ENCODE measurements at places on chromosomes 16 and 17.

GRCh38 chr17:81132197-81132540, 33.1 kb upstream of the PVALEF start:
- no peak for DNase-seq

- DNase-seq, result no peak
Observed at GRCh38 chr16:86244936-86245335, 265.4 kb upstream of the FOXF1 start.

DNA sequence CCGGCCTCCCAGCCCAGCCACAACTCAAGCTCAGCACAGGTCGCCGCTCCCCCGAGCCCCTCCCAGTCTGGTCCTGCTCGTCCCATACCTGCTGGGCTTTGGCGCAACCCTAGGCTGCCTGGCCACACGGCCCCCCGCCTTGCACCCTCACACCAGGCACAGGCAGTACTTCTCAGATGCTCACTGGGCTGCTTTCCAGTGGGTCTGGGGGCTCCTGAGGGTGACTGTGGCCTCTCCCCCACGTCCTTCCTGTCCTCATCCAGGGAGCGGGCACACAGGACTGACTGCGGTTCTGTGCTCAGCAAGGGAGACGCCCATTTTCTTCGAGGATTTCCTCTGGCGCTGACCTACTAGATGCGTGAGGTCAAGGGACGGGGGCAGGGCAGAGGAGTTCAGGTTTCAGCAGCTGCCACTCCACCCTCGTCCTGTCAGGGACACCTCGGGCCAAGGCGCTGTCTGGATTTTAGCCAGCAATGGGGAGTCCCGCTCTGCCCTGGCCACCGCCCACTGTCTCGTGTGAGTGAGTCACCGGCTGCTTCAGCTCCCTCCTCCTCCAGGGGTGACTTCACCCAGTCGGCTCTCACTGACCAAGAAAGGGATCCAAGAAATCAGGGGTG, 115.8 kb downstream of the NPIPB11 start:
- DNase-seq, result peak; percentile 55

DNA sequence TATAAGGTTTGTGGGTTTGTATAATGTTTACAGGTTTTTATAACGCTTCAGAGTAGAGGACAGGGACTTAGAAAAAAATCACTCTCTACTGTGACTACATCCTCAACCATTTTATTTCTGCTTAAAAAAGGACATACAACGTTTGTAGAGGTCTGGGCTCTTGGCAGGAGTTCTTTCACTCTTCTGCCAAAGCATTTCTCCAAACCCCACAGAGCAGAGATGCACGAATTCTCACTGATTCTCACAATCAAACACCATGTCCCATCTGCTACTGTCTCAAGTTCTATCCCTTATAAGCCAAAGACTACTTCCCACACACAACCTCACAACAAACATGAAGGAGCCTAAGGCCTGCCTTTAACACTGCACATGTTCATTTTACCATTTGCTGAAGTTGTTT, 7.0 kb upstream of the ANKFY1 start:
- DNase-seq, result no peak

- peak; percentile 19 for DNase-seq
Observed at GRCh38 chr17:49180303-49180702, 30.1 kb downstream of the GNGT2 start.

- no peak for DNase-seq
Observed at GRCh38 chr16:74650966-74651567, 15.6 kb downstream of the RFWD3 start.

DNA sequence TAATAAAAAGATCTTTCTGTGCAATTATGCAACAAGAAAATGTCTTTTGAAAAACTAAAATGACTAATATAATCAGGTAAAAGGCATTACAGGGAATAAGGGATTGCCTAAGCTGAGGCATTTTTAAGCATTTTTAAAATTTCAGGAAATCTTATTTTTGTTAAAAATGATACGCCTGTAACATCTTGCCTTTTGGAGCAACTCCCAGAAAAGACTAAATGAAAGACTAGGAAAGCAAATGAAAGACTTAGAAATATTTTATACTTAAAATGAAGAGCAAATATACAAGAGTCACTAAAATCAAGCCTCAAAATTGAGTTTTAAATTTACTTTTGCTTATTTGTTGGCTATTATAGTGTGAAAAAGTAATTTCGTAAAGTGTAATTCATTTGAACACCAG, 55.8 kb downstream of the DUSP14 start:
- no peak for DNase-seq

- DNase-seq, result no peak
Observed at GRCh38 chr17:60598001-60598736, 1.8 kb upstream of the PPM1D start.

GRCh38 chr17:4409659-4410058, 24.1 kb upstream of the SPNS3 start:
- DNase-seq, result no peak

DNA sequence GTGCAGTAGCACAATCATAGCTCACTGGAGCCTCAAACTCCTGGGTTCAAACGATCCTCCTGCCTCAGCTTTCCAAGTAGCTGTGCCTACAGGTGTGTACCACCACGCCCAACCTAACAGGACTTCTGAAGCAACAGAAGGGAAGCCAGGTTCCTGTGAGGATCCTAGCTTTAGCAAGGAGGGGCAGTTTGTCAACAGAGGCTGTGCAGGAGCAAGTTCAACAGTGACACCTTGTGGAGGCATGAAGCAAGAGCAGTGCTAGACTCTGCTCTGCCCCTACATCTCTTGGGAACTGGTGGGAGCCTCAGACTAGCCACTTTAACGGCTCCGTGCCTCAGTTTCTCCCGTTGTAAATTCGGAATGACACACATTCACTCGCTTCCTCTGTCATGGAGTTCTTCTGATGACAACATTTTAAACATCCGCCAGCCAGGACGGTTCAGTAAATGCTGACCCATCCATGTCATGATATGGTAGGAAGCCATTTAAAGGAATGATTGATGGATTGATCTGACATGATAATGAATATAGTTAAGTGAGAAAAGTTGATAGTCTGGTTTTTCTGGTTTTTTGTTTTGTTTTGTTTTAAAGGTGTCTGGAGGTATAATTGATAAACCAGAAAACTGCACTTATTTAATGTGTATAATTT, 218.7 kb downstream of the MRTFB start:
- no peak for DNase-seq

- no peak for DNase-seq
Observed at GRCh38 chr16:66476328-66477027, 49.4 kb downstream of the BEAN1 start.

GRCh38 chr16:84746231-84746630, 46.4 kb downstream of the USP10 start:
- DNase-seq, result no peak

DNA sequence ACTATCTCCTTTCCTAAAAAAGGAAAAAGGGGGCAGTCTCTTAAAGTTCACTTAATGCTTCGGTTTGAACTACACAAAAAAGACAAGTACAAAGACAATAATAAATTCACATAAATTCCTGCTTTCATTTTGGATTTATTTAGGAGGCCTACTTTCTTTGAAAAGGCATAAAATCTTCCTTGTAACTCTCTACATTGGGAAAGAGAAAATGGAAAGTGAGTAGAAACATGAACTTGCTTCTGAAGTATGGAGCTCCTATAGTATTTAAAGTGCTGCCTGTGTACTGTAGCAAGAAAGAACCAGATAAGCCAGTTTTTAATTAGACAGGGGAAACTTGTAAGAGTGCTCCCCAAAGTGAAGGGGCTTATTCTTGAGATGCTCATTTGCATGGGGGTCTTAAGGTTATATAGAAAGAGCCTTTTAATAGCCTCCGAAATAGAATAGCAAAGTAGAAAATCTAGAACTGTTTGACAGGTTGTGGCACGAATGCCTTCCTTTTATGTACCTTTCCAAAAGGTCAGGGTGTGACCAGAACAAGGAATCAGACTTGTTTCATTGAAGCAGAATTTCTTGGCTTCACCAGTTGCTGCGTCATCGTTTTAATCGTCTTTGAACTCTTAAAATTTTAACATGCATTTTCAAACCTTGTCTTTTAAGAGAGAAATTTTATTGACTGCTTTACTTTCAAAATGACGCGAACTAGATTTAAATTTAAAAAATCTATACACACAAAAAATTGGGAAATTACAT, 12.9 kb downstream of the GAN start:
- no peak for DNase-seq

- no peak for DNase-seq
Observed at GRCh38 chr16:68951991-68952877, 108.9 kb downstream of the TANGO6 start.

- no peak for DNase-seq
Observed at GRCh38 chr16:25013751-25014499, 1.2 kb downstream of the ARHGAP17 start.

DNA sequence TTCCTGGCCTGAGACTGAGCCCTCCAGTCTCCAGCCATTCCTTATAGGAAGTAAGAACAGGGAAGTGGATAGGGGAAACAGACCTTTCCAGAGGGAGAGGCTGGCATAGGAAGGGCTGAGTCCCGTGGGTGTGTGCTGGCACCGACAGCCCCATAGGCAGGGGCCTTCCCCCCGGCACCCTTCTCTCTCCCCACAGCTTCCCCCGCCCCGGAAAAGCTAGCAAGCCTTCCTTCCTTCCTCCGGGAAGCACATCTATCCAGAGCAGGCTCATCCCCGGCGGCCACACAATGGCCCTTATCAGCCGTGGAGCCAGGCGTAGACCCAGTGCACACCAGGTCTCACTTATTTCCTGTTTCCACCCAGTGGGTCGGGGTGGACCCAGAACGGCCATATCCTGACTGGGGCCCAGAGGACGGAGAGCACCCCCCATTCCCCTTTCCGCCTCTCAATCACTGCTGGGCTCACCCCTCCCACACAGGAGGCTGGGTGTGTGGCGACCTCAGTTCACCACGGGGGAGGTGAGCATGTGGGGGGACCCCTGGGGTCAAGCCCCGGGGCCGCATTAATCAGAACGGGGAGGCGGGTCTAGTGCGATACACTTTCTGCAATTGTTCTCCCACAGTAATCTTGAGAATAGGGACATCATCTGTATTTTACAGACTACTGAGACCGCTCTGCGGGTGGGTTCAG, 950 bp upstream of the MYO1C start:
- no peak for DNase-seq

GRCh38 chr17:78019367-78019975, 61.0 kb downstream of the TNRC6C start:
- no peak for DNase-seq

- no peak for DNase-seq
Observed at GRCh38 chr17:57213180-57213825, 43.0 kb upstream of the MSI2 start.

- peak; percentile 46 for DNase-seq
Observed at GRCh38 chr17:71821511-71821910, 299.3 kb upstream of the SOX9 start.

DNA sequence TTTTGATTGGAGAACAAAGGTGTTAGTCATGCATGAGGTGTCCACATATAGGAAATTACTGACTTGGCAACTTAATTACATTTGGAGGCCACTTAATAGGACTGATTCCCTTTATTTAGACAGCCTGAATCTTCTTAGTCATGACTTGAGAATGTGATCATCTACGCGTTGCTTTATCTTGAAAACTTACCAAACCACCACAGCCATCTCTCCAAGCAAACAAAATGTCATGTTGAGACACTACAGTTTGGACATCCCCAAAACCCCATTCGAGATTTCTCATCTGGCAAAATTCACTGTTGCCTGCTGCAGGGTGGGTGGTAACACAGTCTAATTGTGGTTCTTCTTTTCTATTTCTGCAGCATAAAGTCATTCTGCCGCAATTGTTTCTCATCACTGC, 176.5 kb upstream of the CDH5 start:
- DNase-seq, result peak; percentile 87

- no peak for DNase-seq
Observed at GRCh38 chr17:27747462-27748359, 52.6 kb downstream of the NOS2 start.

- DNase-seq, result no peak
Observed at GRCh38 chr17:16374146-16374938, 6.5 kb upstream of the UBB start.

GRCh38 chr17:38579934-38580333, 25.8 kb downstream of the SRCIN1 start:
- no peak for DNase-seq

DNA sequence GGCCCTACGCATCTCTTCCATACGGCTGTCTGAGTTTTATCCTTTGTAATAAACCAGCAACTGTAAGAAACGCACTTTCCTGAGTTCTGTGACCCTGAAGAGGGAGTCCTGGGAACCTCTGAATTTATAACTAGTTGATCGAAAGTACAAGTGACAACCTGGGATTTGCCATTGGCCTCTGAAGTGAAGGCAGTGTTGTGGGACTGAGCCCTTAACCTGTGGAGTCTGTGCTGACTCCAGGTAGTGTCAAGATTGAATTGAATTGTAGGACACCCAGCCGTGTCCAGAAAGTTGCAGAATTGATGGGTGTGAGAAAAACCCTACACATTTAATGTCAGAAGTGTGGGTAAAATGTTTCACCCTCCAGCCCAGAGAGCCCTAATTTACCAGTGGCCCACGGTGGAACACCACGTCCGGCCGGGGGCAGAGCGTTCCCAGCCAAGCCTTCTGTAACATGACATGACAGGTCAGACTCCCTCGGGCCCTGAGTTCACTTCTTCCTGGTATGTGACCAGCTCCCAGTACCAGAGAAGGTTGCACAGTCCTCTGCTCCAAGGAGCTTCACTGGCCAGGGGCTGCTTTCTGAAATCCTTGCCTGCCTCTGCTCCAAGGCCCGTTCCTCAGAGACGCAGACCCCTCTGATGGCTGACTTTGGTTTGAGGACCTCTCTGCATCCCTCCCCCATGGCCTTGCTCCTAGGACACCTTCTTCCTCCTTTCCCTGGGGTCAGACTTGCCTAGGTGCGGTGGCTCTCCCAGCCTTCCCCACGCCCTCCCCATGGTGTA, 1.5 kb downstream of the GAA start:
- DNase-seq, result no peak

- no peak for DNase-seq
Observed at GRCh38 chr17:3613124-3613523, 3.9 kb upstream of the TRPV1 start.

GRCh38 chr16:55468352-55468990, 10.5 kb upstream of the MMP2 start:
- no peak for DNase-seq

DNA sequence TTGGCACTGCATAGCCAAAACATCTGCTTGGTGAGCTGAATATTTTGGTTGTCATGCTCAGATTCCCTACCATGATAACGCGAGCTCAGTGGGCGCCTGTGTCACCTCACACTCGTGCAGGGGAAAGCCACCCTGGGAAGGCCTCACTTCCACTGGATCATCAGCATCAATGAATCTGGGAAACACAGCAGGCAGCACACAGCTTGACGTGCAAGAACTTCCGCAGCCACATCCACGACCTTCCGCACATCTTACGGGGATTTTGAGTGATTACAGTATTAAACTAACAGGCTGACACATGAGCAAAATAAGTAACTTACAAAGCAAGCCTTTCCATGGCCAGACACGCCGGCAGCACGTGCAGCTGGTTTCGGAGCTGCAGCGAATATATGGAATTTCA, 54.7 kb upstream of the FOXF1 start:
- DNase-seq, result peak; percentile 26

- DNase-seq, result no peak
Observed at GRCh38 chr16:65313936-65314626, 192.2 kb upstream of the CDH11 start.
